Uterus (tissue), 4 donors: ENCODE measurements at places on chromosomes 13 and 19.

- no peak for DNase-seq
Measured at GRCh38 chr19:7927605-7928333, 1.8 kb upstream of the CTXN1 start.

GRCh38 chr13:34751492-34751891, 190.6 kb upstream of the NBEA start:
- DNase-seq = no peak

GRCh38 chr19:5128936-5129389, 160.1 kb downstream of the KDM4B start:
- DNase-seq = peak; percentile 49

GRCh38 chr13:97884707-97885468, 68.6 kb upstream of the IPO5 start:
- no peak for DNase-seq

DNA sequence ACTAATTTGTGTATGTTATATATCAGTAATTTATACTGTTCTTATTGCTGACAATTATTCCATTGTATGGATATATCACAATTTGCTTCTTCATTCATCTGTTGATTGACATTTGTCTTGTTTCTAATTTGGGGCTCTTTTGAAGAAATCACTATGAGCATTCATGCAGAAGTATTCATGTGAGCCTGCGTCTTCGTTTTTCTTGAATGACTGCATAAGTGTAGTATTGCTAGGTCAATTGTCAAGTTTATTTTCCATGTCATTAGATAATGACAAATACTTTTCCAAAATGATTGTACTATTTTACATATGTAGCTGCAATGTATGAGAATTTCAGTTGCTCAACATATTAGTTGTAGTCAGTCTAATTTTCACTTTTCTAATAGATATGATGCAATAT, 1796.9 kb downstream of the SLITRK5 start:
- no peak for DNase-seq

DNA sequence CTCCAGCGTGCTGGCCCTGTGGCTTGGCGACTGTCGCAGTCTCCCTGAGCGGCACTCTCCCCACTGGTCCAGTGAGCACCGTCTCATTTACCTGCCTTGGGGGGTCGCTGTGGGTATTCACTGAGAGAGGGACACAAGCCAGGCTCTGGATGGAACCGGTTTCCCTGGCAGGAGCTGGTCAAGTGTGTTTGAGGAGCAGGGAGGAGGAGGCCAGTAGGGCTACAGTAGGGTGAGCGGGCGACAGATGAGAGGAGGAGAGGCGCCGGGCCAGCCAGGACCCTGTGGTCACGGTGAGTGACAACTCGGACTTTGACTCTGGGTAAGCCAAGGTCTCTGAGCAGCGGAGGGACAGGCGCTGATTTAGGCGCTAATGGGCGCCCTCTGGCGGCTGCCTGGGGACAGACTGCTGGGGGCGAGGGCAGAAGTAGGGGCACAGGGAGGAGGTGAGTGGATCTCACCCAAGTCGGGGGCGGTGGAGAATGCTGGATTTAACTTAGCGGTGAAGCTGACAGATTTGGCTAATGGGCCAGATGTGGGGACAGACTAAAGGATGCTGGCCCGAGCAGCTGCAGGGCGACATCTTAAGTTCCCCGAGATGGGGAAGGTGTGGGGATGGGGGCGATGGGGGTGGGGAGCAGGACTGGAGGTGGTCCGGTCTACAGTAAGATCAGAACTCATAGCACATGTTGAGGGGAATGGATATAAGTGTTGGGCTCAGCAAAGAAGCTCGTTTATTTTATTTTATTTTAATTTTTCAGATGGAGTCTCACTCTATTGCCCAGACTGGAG, 4.7 kb upstream of the PRMT1 start:
- DNase-seq = peak; percentile 68

DNA sequence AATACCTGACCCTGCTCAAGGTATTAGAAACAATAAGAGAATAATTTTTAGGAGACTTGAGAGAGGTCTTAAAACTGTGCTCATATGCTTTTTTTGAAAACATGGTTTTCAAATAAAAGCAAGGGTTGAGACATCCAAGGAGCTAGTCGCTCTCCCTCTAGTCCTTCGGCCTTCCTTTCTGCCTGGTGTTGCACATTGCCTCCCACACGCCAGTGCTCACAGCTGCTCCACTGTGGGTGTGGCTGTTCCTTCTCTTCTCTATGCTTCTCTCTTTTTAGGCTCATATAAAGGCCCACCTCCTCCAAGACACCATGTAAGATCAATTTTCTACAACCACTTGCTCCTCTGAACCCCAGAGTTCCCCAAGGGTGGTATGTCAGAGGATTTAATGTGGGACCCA, 352.6 kb downstream of the ENOX1 start:
- no peak for DNase-seq

DNA sequence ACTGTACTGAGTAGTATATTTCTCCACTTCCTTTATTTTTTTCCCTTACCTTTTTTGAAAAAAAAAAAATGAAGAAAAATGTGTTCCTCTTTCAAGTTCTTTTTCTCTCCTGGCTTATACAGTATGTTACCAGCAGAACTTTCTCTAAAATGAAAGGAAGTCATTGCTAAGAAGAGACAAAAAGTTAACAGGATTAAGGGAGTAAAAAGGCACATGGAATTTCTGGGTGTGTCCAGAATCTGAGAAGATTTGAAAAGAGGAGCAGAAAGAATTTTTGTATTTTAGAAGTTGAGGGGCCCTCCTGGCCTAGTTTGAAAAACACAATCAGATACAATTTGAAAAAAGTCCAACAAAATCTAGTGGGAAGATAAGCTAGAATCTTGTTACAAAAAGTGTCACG, 21.0 kb upstream of the TRIM13 start:
- DNase-seq = no peak

GRCh38 chr13:40985381-40986100, 33.6 kb downstream of the ELF1 start:
- no peak for DNase-seq

DNA sequence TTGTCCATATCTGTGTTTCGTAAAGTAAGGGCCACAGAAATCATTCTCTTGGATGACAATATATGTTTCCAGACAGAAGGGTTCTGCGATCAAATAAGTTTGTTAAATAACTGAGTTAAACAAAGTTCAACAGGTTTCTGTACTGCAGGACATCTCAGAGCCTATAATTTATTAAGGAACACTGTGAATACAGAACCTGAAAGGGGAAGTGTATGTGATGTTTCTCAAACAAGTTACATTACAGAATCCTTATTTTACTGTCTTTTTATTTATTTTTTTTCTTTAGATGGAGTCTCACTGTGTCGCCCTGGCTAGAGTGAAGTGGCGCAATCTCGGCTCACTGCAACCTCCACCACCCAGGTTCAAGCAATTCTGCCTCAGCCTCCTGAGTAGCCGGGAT, 55.4 kb upstream of the GTF2F2 start:
- no peak for DNase-seq

DNA sequence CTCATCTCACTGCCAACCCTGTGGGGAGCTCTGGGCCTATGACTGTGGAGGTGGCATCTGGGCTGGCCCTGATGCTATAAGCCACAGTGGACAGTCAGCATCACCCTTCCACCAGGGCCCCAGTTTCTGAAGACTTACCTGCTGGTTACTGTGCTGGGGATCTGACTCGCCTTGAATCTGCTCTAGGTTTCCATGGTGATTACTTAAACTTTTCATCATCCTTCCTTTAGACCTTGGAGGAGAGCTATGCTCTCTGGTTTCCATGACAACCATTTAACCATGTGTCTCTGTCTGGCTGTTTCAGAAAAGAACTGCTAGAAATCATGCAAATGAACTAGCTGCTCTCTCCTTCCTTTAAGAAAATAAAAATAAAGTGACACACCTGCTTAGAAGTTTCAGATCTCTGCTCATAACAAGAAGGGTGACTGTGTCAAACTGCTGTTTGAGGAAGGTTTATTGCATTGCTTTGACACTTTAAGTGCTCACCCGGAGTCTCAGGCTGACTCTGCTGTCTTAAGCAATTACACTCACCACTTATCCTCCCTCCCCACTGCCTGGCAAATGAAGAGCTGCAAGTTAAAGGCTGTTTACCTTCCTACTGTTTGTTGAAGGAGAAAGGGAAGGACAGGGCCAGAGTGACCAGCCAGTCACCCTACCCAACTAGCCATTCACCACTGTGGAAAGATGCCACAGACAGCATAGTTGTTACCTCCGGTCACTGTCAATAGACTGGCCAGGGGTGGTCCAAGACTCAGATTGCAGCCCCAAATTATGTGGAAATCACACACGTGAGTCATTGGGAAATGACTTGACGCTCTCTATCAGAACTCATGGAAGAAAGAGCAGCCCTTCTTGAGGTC, 87.6 kb downstream of the HSPH1 start:
- DNase-seq = no peak

DNA sequence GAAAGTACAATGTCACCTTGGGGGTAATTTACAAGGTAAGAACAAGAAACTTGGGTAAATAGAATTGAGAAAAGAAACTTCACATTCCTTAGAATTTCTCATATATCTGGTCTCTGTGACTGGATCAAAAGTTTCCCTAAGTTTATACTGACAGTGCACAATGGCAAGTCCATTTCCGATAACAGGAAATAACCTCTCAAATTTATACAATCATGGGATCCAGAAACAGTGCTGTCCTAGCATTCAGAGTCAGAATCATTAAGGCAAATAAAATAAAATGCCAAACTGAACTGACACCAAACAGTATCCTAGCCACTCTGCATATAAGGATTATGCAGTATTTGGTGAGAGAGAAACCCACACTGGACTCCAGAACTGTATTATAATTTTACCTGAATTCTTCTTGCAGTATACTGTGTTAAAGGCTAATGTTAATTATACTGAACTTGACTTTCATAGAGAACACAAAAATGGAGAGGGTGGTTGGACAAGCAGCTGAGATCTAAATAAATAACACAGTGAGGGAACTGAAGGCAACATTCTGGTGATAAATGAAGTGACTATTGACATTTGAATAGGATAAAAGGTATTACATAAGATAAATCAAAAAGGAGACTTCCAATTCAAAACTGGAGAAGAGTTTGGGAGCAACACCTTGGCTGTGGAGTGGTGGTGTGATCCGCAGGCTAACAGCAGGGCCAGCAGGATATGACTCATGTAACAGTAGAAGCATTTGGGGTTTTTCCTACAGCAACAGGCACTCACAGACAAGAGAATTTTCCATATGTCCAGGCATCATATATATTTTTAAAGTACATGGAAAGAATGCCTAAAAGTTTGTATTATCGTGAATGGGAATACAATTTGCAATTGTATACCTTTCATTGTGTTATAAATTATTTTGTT, 932.5 kb upstream of the MIR17HG start:
- no peak for DNase-seq

DNA sequence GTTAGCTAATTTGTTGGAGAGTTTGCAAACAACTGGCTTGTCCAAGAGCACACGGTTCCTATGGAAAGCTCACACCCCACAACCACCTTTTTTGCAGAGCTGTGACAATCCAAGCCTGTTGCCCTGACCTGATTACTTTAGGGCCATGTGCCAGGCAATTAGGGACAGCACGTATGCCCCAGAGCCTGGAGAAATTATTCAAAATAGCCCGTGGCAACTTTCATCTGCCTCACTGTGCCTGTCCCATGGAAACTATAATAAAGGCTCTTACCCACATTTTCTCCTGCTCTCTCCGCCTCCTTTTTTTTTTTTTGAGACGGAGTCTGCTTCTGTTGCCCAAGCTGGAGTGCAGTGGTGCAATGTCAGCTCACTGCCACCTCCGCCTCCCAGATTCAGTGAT, 18.6 kb upstream of the FBN3 start:
- DNase-seq = no peak

- peak; percentile 80 for DNase-seq
Measured at GRCh38 chr13:77026255-77026860, 601 bp downstream of the FBXL3 start.

DNA sequence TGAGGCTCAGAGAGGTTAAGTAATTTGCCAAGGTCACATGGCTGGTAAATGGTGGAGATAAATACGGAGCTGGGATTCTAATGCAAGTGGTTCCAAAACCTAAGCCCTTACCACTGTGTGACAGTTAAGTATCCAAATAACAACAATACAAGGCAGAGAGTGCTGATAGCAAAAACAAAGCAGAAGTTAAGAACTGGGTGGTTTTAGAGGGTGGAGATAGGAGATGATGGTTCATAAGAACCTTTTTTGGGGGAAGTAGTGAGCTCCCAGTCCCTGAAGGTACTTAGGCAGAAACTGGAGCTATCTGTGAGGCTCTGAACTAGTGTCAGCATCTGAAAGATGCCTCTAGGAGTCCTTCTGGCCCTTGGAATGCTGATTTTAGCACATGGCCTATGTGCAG, 56.2 kb upstream of the UBE2L5 start:
- DNase-seq = no peak

DNA sequence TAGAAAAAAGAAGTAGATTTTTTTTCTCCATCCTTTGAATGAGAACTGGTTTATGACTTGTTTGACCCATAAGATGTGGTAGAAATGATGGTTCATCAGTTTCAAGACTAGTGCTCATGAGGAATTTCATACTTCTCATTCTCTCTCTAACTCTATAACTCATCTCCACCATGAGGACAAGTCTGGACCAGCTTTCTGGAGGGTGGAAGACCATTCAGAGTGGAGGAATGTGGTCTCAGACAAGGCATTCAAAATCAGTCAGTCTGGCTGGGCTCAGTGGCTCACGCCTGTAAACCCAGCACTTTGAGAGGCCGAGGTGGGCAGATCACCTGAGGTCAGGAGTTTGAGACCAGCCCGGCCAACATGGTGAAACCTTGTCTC, 3.5 kb upstream of the EID2 start:
- no peak for DNase-seq

DNA sequence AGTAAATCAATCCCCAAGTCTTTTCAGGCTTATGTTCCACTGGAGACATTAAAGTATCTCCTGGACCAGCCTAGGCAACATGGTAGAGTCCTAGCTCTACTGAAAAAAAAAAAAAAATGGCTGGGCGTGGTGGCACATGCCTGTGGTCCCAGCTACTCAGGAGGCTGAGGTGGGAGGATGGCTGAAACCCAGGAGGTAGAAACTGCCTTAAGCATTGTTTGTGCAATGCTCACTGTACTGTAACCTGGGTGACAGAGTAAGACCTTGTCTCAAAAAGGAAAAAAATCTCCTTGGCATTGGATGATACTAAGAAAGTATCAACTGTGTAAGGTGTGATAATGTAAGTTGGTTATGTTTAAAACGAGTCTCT, 8.8 kb downstream of the KLK8 start:
- no peak for DNase-seq

GRCh38 chr13:39051157-39051556, 12.9 kb downstream of the NHLRC3 start:
- no peak for DNase-seq
